ENCODE measurements at places on chromosomes 2 and 18. TPM values are rescaled to one million over a fixed set of nuclear protein-coding genes. Genes with fewer than 3 reads are reported as not detected.

The RNF144A gene
- total RNA-seq, result 4.9 TPM

The SERPINB7 gene
- 18.0 TPM for total RNA-seq

The TRABD2A gene
- total RNA-seq, result 2.6 TPM

The WNT6 gene
- total RNA-seq, result 2.6 TPM

The ABCB11 gene
- total RNA-seq, result 0.02 TPM

The UGT1A8 gene
- not detected for total RNA-seq

The BOLL gene
- not detected for total RNA-seq

The XIRP2 gene
- total RNA-seq, result not detected

- no peaks in the 10 kb centered on the region for H3K36me3 ChIP-seq
- peaks cover 29% of the 10 kb centered on the region for H3K4me1 ChIP-seq
- H3K4me3 ChIP-seq, result no peak overlapping the region
- no peaks in the 10 kb centered on the region for H3K27me3 ChIP-seq
Observed at GRCh38 chr2:69581774-69582581, 61.6 kb downstream of the AAK1 start.

DNA sequence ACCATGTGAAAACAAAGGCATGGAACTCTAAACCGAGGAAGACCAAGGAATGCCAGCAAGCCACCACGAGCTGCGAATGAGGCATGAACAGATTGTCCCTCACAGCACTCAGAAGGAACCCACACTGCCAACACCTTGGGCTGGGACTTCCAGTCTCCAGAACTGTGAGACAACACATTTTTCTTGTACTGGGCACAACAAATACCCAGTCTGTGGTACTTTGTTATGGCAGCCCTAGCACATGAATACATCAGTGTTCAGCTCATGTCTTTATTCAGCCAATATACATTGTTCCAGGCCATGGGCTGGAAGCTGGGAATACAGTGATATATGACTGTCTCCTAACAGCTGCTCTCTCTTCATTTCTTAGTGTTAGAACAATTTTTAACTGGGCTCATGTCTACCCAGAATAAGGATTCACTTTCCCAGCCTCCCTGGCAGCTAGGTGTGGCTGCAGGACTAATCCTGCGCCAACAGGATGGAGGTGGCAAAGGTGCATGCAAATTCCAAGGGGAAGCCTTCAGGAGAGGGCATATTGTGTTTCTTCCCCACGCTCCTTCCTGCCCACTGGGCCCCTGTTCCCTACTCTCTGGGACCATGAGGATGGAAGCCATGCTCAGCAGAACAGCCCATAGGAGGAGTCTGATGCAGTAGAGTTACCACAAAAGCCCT, 59.6 kb downstream of the STPG4 start:
- no peaks in the 10 kb centered on the region for H3K36me3 ChIP-seq
- H3K27ac ChIP-seq, result no peak overlapping the region
- H3K27me3 ChIP-seq, result no peaks in the 10 kb centered on the region
- peaks cover 4% of the 10 kb centered on the region for H3K4me1 ChIP-seq

- DNase-seq, result no peak
- no peak overlapping the region for H3K4me3 ChIP-seq
- H3K27me3 ChIP-seq, result peaks cover 3% of the 10 kb centered on the region
- no peak overlapping the region for H3K27ac ChIP-seq
- H3K4me1 ChIP-seq, result no peaks in the 10 kb centered on the region
Observed at GRCh38 chr2:100214265-100214971, 72.0 kb upstream of the AFF3 start.

DNA sequence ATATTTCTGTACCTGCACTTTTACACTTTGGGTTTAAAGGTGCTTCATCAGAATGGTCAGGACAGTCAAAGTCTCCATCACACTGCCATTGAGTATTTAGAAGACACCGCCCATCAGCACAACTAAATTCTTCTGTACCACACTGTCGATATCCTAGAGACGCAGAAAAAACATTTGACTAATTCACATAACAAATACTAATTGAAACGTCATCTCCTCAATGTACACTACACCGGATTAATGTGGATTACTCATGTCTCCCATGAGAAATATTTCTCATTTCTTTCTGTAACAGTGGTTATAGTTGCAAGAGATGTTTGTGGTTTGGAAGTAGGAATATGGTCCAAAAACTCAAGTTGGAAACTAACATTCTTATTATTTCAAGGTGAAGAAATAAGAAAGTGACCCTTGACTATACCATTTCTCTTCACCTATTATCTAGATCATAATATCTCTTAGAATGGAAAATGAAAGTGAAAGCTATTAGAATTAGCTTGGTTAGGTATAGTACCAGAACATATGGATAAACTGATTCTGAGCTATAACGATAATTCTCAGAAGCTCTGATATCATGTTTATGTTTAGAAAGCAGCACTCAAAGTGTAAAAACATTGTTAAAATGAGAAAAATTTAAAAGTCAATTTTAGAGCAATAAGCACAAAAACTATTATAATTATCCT, 1627.7 kb downstream of the LRP1B start:
- DNase-seq, result peak; percentile 88
- H3K27me3 ChIP-seq, result no peaks in the 10 kb centered on the region
- H3K27ac ChIP-seq, result peak overlapping the region; percentile 73
- peaks cover 3% of the 10 kb centered on the region for H3K4me1 ChIP-seq
- no peak overlapping the region for H3K4me3 ChIP-seq

DNA sequence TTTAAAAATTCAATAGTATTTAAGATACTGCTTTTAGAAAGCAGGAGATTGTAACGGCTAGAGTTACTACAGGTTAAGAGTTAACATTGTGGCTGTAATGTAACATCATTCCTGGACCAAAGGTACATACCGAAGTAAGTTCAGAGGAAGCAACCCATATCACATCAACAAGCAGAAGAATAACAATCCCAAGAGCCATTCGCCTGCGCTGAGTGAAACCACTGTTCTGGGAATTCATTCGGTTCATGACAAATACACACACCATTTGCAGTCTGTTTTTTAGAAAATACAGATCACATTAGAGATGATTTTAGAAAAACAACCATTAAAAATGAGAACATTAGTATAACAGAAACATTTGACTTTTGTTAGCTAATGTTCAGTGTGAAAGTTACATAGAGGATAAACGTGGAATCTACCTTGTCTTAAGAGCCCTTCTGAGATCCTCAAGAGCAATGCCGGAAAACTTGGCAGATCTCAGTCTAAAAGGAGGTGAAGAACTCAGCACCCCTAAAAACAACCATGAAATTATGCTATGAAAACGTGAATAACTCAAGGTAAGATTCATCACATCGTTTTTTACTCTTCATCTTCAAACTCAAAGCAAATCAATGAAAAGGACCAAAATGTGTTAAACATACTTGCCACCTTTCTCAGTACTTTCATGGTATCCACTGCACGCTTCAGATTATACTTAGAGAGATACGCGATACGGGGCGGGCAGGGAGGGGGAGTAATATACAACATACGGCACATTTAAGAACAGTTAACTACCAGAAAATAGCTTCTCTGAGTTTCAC, 1.2 kb downstream of the SLC35F5 start:
- peak; percentile 12 for DNase-seq
- peak overlapping the region; percentile 94 for H3K4me3 ChIP-seq
- peak overlapping the region; percentile 89 for H3K27ac ChIP-seq
- peaks cover 9% of the 10 kb centered on the region for H3K36me3 ChIP-seq

DNA sequence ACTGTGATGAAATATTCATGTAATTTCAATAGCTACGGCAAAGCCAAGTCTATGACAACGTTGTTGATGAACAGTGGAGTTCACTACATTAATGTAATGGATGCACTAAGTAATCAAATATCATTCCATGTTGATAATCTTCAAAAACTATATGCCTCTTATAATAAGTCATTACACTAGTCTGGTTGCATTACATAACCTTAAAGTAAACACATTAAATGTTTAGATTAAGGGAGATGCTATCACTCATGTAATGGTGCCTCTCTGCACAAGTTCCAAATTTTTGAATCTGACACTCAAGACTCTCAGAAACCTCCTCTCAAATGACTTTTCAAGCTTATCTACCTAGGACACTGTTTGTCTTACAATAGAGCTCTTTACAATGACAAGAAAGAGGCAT, 35.4 kb downstream of the PIEZO2 start:
- no peaks in the 10 kb centered on the region for H3K27me3 ChIP-seq
- H3K4me3 ChIP-seq, result no peak overlapping the region
- H3K27ac ChIP-seq, result no peak overlapping the region
- no peak for DNase-seq
- H3K36me3 ChIP-seq, result no peaks in the 10 kb centered on the region

DNA sequence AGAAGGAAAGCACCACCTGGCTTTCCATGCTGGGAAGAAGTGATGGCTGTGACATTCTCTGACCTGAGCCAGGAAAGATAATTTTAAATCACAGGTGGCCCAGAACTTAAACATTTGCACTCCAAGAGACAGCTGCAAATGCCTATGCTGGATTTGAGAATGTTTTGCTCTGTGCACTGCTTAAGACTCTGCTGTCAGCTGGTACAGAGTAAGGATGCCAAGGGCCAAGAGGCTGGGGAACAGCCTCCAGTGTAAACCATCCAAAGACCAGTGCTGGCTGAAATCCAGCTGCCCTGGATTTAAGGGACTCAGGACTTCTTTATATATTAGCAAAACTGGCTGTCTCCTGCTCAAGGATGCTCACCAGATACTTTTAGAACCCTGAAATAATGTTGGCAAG, 3.9 kb downstream of the HOXD8 start:
- H3K36me3 ChIP-seq, result no peaks in the 10 kb centered on the region
- H3K4me1 ChIP-seq, result no peaks in the 10 kb centered on the region
- H3K27ac ChIP-seq, result no peak overlapping the region

- H3K27me3 ChIP-seq, result peaks cover 3% of the 10 kb centered on the region
- H3K36me3 ChIP-seq, result peaks cover 6% of the 10 kb centered on the region
- peak overlapping the region; percentile 99 for H3K4me3 ChIP-seq
Observed at GRCh38 chr2:71067567-71068217, 756 bp upstream of the NAGK start.

- no peaks in the 10 kb centered on the region for H3K27me3 ChIP-seq
- no peaks in the 10 kb centered on the region for H3K36me3 ChIP-seq
- peaks cover 3% of the 10 kb centered on the region for H3K4me1 ChIP-seq
- no peak for DNase-seq
- H3K4me3 ChIP-seq, result no peak overlapping the region
- no peak overlapping the region for H3K27ac ChIP-seq
Observed at GRCh38 chr2:61911510-61911909, 6.0 kb downstream of the COMMD1 start.

DNA sequence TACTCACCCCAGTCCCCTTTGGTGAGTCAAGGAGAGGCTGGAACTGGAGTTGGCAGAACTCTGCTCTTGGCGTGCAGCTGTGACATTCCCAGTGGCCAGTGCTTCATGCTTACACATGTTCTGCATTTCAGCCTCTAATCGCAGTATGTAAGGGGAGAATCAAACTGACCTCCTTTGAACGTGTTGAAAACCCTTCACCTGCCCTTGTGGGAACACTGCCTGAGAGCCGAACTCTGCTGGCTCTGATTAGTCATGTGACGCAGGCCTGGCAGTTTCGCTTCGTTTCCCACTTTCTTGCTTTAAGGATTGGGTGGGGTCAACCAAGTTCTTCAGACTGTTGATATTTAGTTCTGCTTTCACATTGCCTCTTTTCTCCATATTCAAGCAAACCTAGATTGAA, 173.8 kb upstream of the BCL2L11 start:
- no peak overlapping the region for H3K4me3 ChIP-seq
- H3K27ac ChIP-seq, result no peak overlapping the region
- H3K4me1 ChIP-seq, result no peaks in the 10 kb centered on the region
- H3K27me3 ChIP-seq, result peaks cover 4% of the 10 kb centered on the region
- DNase-seq, result no peak
- no peaks in the 10 kb centered on the region for H3K36me3 ChIP-seq

DNA sequence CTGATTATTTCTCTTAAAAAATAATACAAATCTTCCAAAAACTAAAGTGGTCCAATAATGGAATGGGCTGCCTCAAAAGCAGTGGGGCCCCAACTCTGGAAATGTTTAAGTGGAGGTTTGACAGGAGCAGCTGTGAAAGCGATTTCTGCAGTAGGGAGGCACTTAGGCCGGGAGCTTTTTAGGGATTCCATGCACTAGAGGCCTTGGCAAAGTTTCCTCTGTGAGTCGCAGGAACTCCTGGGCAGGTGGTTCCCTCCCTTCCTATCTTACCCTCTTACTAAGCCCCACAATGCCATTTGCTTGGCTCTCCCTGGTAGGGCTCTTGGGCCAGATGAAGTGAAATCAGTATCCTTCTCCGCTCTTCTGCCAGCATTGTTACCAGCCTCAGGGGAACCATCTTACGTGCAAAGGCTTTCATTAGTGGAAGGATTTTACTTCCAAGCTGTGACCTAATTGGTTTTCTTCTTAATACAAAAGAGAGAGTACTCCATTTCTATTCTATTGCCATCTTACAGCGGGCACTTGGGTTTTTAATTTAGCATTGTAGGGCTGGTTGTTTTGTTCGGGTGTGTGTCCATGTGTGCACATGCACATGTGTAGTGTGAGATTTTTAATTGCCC, 34.3 kb upstream of the C18orf32 start:
- no peaks in the 10 kb centered on the region for H3K36me3 ChIP-seq
- H3K27ac ChIP-seq, result no peak overlapping the region
- H3K4me3 ChIP-seq, result no peak overlapping the region
- peaks cover 3% of the 10 kb centered on the region for H3K4me1 ChIP-seq
- no peaks in the 10 kb centered on the region for H3K27me3 ChIP-seq

DNA sequence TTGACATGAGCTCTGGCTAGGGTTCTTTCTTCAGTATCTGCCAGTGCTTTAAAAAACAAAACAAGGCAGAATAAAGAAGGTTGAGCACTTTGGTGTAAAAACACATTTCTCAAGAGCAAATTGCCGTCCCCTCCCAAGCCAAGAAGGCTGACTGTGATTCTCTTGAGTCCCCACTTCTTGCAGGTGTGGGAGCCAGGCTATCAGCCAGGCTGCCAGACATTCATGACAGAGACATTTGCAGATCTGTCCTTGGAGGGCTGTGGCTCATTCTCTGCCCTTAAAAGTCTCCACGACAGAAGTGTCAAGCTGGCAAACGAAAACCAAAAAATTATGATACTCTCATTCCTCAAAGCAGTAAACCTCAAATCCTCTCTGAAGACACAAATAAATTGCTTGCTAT, 749.3 kb upstream of the HS6ST1 start:
- no peaks in the 10 kb centered on the region for H3K4me1 ChIP-seq
- no peak overlapping the region for H3K27ac ChIP-seq
- H3K36me3 ChIP-seq, result no peaks in the 10 kb centered on the region
- no peaks in the 10 kb centered on the region for H3K27me3 ChIP-seq
- H3K4me3 ChIP-seq, result no peak overlapping the region

DNA sequence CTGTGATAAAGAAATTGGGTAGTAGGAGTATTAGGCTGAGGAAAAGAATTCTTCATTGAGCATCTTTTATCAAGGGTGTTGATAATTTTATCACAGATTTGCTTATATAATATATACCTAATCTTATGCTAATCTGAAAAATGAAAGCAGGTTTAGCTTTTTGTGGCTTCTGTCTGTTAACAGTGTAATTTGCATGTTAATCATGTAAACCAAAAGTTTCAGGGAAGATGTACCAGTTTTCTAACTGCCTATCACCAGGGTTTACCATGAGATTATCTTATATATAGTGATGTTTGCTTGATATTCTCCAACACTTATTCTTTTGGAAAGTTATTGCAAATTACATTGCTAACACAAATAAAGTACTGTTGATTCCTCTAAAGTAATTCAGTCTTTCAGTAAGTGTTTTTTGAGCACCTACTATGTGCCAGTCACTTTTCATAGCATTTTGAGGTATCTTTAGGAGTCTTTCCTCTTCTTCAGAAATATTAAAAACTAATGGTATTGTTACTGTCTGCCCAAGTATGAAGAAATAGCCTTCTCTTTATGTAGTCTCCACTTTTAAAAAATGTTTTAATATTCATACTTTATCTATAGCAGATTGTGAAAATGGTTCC, 41.6 kb downstream of the GCC2 start:
- peaks cover 10% of the 10 kb centered on the region for H3K4me1 ChIP-seq
- peaks cover 35% of the 10 kb centered on the region for H3K36me3 ChIP-seq
- DNase-seq, result no peak
- H3K4me3 ChIP-seq, result no peak overlapping the region
- no peaks in the 10 kb centered on the region for H3K27me3 ChIP-seq

All from astrocyte (in vitro differentiated cells and primary cell).